ENCODE measurements at places on chromosomes 6 and 20.

GRCh38 chr20:42401613-42402012, 783.4 kb upstream of the CHD6 start:
- DNase-seq, result no peak

GRCh38 chr20:33291830-33292355, 8.9 kb downstream of the BPIFB1 start:
- peak; percentile 21 for DNase-seq

GRCh38 chr20:55488593-55488992, 516.7 kb downstream of the CBLN4 start:
- DNase-seq, result no peak

DNA sequence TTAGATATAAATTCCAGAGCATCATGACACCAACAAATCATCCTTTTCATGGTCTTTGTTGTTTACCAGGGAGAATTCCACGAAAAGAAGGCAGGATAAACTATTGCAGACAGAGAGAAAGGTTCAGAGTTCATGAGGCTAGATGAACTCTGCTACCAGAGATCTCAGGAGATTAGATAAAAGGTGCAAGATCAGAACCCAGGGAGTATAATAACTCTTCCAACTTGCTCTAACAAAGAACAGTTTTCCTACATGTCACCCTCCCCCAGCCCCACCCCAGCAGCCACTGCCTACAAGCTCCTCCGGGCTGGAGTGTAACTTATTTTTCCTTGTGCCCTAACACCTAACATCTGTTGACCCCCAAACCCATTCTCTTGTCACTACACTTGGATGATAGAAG, 13.9 kb upstream of the CITED2 start:
- no peak for DNase-seq

DNA sequence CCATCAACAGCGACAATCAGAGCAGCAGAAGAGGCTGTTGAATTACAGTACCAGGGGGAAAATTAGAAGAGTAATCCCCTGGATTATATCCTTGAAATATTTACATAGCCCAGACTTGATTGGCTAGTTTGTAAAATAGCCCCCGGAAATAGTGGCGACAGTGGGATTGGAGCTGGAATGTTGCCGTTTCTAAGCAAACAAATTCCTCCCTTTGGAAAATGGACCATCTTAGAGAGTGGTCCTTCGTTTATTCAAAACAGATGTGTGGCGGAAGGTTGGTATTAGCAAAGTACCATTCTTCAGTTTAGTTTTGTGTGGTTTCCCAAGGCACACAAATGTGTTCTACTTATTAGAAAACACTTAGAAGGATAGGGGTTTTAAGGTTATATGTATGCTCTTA, 4.5 kb upstream of the EPB41L2 start:
- no peak for DNase-seq

DNA sequence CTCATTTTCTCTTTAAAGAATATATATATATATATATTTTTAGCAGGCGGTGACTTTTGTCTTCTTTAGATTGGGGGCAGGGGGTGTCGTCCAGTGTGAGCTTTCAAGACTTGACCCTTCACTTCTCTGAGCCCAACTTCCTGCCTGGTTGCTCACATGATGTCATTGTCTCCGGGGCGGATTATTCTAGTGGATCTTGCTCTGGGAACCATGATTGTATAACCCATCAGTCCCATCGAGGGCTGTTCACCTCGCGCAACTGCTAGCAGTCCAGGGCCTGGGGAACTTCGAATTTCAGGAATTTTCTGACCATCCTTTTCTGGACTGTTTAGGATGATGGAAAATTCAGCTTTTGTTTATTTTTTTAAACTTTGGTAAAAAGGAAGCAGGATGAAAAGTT, 1.0 kb downstream of the IGF2R start:
- no peak for DNase-seq

- no peak for DNase-seq
Observed at GRCh38 chr20:50027611-50028105, 44.9 kb downstream of the SNAI1 start.

GRCh38 chr6:152474354-152474753, 162.8 kb downstream of the SYNE1 start:
- no peak for DNase-seq

DNA sequence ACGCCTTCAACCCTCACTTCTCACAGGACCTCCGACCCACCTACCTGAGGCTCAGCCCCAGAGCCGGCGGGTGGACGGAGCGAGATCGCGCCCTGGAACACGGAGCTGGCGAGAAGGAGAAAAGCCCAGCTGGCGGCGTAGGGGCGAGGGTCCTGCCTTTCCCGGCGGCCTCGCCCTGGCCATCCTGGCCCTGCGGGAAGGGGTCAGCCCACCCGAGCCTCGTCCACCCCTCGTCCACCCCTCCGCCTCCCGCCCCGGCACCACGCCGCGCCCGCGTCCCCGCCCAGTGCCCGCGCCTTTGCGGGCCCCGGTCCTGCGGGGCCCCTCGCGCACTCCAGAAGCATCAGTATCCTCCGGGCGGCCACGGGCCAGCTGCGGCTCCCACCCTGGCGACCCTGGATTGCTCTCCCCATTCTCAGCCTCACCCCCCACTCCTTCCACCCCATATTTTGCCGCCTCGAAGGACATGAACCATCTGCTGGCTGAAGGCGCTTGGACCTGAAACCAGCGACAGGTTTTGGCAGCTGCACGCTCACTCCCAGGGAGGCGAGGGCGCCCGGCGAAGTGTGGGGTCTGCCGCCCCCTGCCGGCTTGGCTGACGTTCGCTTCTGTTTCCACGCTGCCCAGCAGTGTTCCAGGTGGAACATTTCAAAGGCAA, 65.1 kb downstream of the PLG start:
- no peak for DNase-seq

GRCh38 chr6:72635636-72636035, 13.8 kb downstream of the KCNQ5 start:
- DNase-seq, result no peak

DNA sequence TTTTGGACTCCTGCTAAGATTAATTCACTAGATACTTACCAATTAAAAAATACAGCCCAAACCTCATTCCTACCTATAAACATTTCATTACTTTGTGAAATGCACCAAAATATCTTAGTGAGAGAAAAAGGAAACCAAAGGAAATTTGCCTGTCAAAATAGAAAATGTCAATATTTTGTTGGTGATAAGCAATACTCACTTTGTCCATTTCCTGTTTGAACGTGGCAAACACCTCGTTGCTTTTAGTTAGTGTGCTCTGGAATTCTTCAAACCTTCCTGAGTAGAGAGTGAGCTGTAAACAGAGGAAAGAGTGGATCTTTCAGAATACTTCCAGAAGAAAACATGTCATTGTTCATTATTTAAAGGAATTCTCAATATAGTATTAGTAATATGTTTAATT, 44.2 kb downstream of the TXLNB start:
- DNase-seq, result no peak

DNA sequence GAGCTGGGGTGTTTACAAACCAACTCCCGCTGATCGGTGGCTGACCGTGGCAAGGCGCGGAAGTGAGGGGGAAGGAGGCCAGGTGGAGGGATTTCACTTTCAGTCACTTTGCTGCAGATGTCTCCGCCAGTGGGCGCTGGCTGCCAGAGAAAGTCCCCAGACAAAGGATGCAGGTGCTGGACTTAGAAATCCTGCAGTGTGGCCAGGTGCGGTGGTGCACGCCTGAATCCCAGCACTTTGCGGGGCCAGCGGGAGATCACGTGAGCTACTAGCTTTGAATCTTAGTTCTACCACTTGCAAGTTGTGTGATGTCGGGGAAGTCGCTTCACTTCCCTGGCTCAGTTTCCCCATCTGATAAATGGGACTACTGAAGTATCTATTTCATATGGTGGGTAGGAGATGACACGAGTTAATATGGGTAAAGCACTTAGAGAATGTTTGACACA, 180.4 kb downstream of the ZNF217 start:
- peak; percentile 11 for DNase-seq

DNA sequence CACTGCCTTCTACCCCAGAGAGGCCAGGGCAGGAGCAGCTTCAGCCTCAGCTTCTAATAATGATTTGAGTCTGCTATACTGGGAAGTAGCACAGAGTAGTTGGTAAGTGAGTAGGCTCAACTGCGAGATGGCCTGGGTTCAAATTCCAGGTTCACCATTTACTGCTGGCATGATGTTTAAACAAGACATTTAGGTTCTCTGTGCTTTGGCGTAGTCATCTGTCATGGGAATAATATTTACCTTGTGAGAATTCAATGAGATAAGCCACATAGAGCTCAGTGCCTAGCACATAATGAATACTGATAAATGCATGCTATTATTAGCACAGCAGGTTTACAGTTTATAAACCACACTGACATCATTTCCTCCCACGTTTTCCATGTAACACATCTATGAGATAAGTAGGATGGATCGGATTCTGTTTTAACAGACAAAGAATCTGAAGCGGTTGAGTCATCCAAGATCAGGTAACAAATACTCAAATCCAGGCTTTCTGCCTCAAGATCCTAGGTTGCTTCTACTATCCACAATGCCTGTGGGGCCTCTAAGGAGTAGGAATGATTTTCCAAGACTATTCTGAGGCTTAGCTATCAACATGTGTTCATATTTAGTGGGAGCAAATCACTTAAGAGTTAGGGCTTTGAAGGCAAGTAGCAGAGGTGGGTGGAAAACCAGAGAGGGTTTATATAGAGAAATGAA, 72.9 kb upstream of the DTNBP1 start:
- DNase-seq, result no peak

DNA sequence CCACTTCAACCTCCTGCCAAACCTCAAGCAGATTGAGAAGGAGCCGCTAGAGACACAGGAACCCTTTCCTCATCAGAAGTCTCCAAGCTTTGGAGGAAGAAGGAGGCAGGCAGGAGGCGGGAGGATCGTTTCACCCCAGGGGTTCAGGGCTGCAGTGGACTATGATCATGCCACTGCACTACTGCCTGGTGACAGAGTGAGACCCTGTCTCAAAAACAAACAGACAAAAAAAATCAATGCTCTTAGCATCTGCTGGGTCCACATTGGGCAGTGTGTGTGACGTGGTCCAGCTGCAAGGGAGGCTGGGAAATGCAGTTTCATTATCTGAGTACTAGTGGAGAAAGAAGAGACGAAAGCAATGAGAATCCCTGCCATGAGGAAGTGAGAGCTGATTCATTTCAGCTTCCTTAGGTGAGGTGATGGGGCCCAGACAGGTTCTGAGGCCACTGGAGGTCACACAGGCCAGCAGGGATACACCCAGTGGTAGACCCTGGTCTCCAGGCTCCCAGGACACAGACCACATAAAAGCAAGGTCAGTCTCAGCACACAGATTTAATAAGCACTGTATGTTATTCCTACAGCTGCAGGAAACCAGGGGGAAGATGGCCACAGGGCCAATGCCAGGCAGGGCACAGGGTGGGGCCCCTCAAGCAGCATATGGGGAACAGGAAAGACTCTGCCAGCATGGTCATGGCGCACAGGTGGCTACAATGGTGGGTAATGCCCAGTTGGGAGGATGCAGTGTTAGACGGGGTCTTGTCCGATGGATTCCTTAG, 4.3 kb downstream of the GFRA4 start:
- no peak for DNase-seq

GRCh38 chr6:102812242-102812641, 1418.7 kb downstream of the GRIK2 start:
- no peak for DNase-seq

GRCh38 chr6:27174958-27175357, 72.5 kb upstream of the PRSS16 start:
- DNase-seq, result no peak

- DNase-seq, result no peak
Observed at GRCh38 chr20:39885975-39886649, 802.9 kb downstream of the MAFB start.

DNA sequence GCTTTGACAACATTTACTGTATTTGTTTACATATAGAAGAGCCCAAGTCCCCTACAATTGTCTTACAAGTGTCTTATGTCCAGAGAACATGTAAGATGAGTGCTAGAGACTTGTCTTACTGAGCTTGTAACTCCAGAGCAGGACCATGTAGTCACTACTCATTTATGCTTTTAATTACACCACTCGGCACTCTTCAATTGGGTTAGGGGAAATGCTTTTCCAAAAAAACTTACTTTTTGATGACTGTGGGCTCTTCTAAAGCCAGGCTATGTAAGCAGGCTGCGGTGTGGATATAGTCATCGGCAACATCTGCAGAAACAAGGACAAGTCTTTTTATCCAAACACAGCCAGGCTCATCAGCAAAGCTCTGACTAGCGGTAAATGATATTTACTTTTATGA, 18.7 kb downstream of the SNX5 start:
- DNase-seq, result no peak

DNA sequence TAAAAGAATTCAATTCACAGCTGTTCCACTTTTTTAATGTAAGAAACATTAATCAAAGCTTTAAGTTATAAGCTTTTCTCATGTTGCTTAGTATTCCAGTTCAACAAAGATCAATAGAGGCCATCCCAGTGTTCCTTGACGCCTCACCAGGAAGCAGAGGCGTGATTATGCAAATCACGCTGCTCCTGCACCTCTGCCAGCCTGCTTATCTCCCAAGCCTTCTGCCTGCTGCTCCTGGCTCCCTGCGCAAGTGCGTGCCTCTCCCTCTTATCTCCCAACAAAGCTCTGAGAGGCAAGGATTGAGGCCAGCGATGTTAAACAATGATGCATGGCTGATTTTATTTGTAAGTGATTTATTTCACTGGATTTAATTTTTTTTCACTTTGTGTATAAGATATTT, 42.8 kb downstream of the INSM1 start:
- DNase-seq, result no peak

- no peak for DNase-seq
Observed at GRCh38 chr20:50679753-50680104, 11.6 kb downstream of the RIPOR3 start.

- no peak for DNase-seq
Observed at GRCh38 chr6:4008324-4009047, 70.5 kb downstream of the FAM217A start.

- no peak for DNase-seq
Observed at GRCh38 chr6:89433252-89434149, 549 bp downstream of the ANKRD6 start.

DNA sequence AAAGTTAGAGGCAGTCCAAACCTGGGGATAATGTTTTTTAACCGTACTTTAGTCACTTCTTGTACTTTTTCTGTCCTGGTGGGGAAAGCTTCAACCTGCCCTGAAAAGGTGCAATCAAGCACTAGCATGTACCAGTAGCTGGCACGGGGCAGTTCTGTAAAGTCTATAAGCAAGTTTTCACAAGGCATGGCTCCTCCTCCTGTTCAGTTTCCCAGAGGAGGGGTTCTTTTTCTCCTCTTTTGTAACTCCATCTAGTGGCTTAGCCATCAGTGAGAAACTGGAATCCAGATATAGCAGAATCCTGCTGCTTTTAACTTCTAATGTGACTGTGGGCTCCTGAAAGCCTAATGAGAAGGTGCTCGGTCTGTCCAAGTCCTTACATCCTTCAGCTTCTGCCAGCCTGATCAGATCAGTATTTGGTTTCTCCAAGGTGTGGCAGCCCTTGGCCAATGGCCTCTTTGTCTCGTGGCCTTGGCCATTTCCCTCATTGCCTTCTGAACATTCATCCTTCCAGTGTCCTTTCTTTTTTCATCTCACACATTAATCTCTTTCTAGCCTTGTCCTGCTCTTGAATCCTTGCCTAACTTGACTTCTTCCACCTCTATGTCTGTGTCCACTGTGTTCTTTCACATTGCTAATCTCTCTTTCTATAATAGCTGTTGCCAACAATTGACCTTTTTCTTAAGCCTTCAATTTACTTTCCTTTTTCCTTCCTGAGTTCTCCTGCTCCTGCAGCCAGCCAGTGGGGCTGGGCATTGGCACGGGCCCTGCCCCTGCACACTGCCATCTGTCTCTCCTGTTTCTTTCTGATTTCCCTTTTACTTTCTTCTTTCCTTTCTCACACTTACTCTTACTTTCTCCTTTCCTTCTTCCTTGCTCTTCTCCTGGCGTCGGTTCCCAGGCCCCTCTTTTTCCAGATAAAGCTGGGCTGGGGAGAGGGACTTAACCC, 222.0 kb upstream of the SYNCRIP start:
- no peak for DNase-seq
